ENCODE measurements at places on chromosomes 11 and 22. TPM values are rescaled to one million over a fixed set of nuclear protein-coding genes. Genes with fewer than 3 reads are reported as not detected.

OR52E8 gene
- not detected for total RNA-seq

RIMBP3C gene
- total RNA-seq, result 0.29 TPM

PHOX2A gene
- not detected for total RNA-seq

NDUFA6 gene
- total RNA-seq, result 33.0 TPM

GPHA2 gene
- total RNA-seq, result not detected

MUC6 gene
- not detected for total RNA-seq

NDUFC2 gene
- 98.1 TPM for total RNA-seq

PNPLA5 gene
- not detected for total RNA-seq

DDX10 gene
- total RNA-seq, result 17.1 TPM

MS4A6E gene
- total RNA-seq, result not detected

SPDYC gene
- total RNA-seq, result not detected

HBG1 gene
- not detected for total RNA-seq
